SW 1271 (cell line): ENCODE measurements at places on chromosomes 16 and 17.

DNA sequence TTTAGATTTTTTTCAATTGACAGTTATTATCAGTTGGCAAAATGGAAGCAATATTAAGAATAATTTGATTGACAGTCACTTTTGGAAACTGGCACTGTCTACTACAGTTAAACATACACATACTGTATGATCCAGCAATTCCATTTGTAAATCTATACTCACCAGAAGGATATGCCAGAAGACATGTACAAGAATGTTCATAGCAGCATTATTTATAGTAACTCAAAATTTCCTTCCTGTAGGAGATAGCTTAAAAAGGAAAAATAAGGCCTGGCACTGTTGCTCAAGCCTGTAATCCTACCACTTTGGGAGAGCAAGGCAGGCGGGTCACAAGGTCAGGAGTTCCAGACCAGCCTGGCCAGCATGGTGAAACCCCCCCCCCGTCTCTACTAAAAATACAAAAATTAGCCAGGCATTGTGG lies 89.3 kb downstream of the VMP1 start:
- no peak for DNase-seq

- no peak for DNase-seq
These were observed 5.8 kb upstream of the ATP2C2 start for GRCh38 chr16:84362471-84362941.

DNA sequence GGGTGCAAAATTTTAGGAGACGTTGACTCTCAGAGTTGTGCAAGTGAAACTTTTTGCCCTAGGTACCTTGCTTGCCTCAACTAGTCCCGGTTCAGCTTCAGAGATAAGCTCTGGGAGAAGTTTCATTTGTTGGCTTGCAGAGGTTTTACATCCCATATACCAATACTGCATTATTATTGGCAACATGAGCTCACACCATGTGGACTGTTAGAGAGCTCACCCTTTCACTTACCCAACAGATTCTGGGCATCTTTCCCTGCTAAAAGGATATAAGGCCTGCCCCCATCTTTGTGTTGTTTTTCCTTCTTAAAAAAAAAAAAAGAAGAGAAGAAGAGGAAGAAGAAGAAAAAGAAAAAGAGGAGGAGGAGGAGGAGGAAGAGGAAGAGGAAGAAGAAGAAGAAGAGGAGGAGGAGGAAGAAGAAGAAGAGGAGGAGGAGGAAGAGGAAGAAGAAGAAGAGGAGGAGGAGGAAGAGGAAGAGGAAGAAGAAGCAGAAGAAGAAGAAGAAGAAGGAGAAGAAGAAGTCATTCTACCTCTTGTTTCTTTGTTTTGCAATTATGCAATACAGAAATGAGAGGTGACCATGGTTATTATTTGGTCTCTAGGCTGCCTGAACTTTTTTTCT lies 292.6 kb upstream of the IRX3 start:
- DNase-seq: no peak

GRCh38 chr16:66036184-66036583 lies 330.3 kb upstream of the CDH5 start:
- DNase-seq: no peak

DNA sequence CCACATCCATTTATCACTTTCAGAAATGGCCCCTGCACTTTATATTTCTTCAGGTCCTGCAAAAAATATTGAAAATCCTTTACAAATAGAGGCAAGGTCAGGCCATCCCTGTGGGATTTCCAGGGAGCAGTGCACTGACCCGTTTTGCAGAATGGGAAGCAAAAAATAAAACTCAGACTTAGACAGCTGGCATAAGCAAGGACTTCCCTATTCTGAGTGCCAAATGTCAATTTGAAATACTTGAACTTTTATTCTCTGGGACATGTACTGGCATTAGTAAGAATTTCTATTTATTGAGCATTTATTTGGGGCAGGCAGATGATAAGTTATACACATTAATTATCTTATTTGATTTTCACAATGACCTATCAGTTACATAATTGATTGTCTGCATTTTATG lies 32.4 kb downstream of the PRKCB start:
- no peak for DNase-seq

GRCh38 chr17:44071198-44071520 lies 624 bp downstream of the G6PC3 start:
- DNase-seq: no peak

DNA sequence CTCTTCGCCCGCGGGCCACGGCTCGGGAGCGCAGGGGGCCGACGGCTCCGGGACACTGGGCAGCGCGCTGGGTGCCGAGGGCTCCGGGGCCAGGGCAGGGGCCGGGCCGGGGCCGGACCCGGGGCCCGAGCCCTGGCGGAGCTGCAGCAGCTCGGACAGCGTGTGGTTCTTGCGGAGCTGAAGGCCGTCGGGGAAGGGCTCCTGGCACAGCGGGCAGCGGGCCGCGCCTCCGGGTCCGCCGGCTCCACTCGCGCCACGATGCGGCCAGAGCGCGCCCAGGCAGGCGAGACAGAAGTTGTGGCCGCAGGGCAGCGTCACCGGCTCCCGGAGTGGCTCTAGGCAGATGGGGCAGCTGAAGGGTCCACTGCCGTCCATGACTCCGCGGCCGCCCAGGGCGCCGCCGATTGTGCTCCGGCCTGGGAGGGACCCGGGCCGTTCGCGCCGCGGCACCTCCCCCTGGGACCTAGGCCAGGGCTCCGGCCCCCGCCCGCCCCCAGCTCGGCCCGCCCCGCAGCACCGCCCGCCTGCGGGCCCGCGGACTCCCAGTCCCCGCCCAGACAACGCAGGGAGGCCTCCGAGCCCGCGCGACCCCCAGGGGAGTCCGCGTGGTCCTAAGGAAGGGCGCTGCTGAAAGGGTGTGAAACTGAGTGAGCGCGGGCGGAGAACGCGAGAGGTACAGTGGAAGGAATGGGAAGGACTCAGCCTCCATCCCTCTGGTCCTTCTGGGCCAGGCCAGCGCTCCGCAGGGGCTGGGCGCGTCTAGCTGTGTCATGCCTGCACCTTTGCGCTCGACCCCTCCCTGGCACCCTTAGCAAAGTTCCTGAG lies at the start of gene TRIM47:
TRIM47 (minus strand) TSS at position 408 of the 825 bp plus-strand sequence; CDS start at position 375, 33 bp downstream.
- peak; percentile 55 for DNase-seq

GRCh38 chr17:30493780-30494179 lies 16.6 kb downstream of the GOSR1 start:
- no peak for DNase-seq

DNA sequence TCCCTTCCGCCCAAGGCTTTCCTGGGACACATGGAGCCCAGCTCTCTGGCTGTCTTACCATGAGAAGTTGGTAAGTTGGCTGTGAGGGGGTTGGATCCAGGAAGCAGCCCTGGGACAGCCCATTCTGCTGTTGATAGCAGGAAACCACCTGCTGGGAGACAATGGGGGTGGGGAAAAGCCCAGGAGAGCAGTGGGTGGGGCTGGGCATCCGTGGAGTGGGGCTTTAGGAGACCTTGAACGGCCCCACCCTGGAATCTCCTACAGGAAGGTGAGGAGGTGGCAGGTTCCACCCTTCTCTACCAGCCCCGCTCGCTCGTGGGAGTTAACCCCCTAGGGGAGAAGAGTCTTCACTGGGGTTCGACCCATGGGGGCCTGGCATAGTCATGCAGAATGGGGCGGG lies 5.8 kb downstream of the TMEM92 start:
- DNase-seq: no peak

DNA sequence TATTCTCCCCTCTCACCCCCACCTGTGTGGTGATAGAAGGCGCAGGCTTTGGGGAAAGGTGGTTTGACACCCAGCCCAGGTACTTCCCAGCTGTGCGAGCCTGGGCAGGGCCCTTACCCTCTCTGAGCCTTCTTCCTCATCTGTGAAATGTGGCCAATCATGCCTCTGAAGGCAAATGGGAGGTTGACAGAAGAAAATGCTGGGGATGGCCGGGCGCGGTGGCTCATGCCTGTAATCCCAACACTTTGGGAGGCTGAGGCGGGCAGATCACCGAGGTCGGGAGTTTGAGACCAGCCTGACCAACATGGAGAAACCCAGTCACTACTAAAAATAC lies 43.7 kb downstream of the CRISPLD2 start:
- no peak for DNase-seq

DNA sequence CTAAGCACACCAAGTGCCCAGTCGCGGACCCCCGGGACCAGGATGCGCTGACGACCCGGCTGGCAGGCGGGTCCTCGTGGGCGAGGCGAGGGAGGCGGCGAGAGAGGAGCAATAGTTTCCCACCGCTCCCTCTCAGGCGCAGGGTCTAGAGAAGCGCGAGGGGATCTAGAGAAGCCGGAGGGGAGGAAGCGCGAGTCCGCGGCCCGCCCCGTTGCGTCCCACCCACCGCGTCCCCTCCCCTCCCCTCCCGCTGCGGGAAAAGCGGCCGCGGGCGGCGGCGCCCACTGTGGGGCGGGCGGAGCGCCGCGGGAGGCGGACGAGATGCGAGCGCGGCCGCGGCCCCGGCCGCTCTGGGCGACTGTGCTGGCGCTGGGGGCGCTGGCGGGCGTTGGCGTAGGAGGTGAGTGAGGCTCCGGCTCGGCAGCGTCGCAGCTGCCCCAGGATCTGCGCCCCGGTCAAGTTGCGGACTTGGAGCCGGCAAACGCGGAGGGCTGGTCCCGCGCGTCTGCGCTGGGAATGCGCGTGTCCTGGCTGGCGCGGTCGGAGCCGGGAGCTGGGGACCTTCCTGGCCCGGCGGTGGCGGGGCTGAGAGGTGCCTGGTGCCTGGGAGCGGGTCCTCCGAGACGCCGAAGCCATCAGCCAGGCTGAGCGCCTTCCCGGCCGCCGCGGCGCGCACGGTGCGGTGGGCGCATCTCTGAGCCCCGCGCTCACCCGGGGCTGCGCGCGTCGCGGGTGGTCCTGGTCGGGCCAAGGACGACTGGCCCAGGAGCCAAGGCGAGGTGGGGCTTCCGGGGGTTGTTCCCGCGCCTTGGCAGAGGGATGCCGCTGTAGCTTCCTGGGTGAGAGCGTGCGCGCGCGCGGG lies at the start of gene ITGB3:
ITGB3 (plus strand) TSS at position 287 of the 862 bp plus-strand sequence; CDS start at position 322, 35 bp downstream.
- DNase-seq: peak; percentile 27

- no peak for DNase-seq
These were observed 24.3 kb downstream of the STAT3 start for GRCh38 chr17:42363767-42364585.

DNA sequence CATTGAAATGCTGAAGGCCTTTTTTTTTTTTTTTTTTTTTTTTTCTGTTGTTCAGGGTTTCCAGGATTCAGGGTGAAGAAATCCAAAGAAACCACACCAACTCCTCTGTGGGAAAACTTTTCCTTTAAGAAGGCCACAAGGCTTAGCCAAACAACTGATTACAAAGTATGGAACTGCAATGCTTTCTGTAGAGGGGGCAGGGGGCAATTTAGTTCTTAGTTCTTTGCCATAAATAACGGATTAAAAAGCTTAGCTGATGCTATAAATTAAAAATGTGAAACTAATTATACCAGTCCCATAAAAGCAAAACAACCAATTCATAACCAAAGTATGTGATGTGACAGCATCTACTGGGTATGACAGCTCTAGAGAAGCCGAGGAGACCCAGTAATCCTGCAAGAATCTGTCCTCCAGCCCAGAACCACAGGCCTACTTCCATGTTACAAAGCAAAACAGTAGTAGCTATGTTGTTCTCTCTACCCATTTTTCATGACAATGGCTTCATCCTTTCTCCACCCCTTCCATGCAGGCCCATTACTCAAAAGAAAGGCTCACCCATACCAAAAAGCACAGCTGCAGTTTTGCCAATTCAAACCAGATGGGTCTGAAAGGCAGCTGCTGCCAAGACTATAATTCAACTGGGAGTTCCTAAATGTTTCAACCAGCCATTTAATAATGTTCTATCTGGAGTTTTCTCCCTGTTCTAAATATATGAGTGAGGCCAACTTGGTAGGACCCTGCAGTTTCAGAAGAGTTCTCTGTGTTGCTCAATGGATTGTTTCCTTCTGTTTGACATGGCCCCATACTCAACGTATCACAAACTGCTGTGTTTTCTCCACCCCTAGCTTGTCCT lies 167.1 kb upstream of the ZFHX3 start:
- DNase-seq: no peak

- no peak for DNase-seq
These were observed 161.4 kb downstream of the SDK2 start for GRCh38 chr17:73482894-73483293.

- no peak for DNase-seq
These were observed 118.3 kb downstream of the BANP start for GRCh38 chr16:88069397-88070168.

DNA sequence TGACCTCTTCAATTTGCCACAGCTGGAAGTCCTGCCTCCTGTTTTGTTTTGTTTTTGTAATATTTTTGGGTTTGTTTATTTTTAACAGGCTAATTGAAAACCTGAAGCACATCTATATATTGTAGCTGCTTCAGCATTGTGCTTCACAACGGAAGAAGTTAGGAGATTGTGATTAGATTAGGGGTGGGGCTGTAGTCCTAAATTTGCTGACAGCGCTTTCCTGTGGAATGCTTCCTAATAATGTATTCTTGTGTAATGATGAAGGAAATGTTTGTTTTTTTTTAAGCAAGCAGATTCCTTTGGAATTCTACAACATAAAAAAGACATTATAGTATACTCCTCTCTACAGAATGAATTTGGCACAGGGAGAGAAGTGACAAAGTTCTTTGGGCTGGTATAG lies 70.1 kb downstream of the NLK start:
- DNase-seq: no peak

- no peak for DNase-seq
These were observed 24.2 kb downstream of the FAM20A start for GRCh38 chr17:68576811-68577496.

- DNase-seq: no peak
These were observed 19.8 kb downstream of the NMRAL1 start for GRCh38 chr16:4454623-4455022.

GRCh38 chr17:59550703-59551102 lies 14.7 kb upstream of the DHX40 start:
- DNase-seq: no peak

GRCh38 chr17:5115673-5116651 lies at the start of gene USP6:
Gene USP6 (plus strand): TSS chr17:5116032. CDS start chr17:5130368, 14,336 bp downstream.
- no peak for DNase-seq

- no peak for DNase-seq
These were observed 21.0 kb downstream of the PRCD start for GRCh38 chr17:76560877-76561221.

GRCh38 chr16:84528322-84528721 lies 23.9 kb upstream of the MEAK7 start:
- no peak for DNase-seq

GRCh38 chr16:87127061-87127765 lies 190.0 kb downstream of the C16orf95 start:
- no peak for DNase-seq

- DNase-seq: no peak
These were observed 2.9 kb upstream of the ITGA3 start for GRCh38 chr17:50052822-50053653.

DNA sequence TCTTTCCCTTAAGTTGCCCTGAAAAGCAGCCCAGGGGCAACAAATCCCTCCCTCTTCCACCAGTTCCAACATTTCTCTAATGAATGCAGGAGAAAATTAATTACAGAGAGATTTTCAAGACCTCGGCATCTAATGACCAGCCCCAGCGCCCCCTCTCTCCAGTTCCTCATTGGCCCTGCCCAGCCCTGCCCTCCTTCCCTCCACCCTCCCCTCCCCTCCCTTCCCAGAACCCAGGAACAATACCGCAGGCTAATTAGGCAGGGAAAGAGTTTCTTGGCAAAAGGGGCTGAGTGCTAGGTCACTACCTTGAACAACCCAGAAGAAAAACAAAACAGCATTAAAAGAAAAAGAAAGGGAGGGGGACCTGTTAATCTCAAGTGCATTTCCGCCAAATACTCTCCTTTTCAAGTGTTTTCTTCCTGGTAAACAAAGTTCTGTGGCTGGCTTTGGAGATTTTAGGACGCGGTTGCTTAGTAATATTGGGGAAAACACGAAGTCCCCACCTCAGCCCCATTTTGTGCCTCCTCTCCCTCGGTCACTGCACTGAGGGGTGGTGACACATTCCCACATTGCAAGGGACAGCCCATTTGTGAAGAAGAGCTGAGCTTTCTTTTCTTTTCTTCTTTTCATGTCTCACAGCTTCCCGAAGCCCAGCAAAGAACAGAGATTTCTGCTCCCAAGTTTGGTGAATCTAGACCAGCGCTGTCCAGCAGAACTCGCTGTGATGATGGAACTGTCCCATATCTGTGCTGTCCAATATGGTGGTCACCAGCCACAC lies 215.4 kb downstream of the SOX9 start:
- no peak for DNase-seq
